Right ventricle myocardium inferior (tissue), 1 donor: ENCODE measurements at places on chromosomes 2 and 18. TPM values are rescaled to one million over a fixed set of nuclear protein-coding genes. Genes with fewer than 3 reads are reported as not detected.

The SLC11A1 gene
- total RNA-seq, result 5.4 TPM

The UPP2 gene
- total RNA-seq, result not detected

The MATN3 gene
- total RNA-seq, result 0.19 TPM

The ERICH2 gene
- total RNA-seq, result not detected

The BCL2L11 gene
- 9.1 TPM for total RNA-seq

The LAMA3 gene
- 4.1 TPM for total RNA-seq

The PLGLB1 gene
- total RNA-seq, result 1.4 TPM

The APOB gene
- 12.5 TPM for total RNA-seq

The ANKRD53 gene
- total RNA-seq, result 0.54 TPM

The PROKR1 gene
- total RNA-seq, result not detected

The RNF125 gene
- 5.6 TPM for total RNA-seq

The SERPINB11 gene
- total RNA-seq, result not detected

The SH2D6 gene
- total RNA-seq, result not detected

The GPR35 gene
- 2.2 TPM for total RNA-seq

The SULT1C2 gene
- total RNA-seq, result 0.87 TPM

The ABCG5 gene
- not detected for total RNA-seq

The EML6 gene
- total RNA-seq, result 0.16 TPM

The ARHGAP28 gene
- total RNA-seq, result 1.1 TPM

The UGT1A4 gene
- not detected for total RNA-seq

The EPAS1 gene
- 205 TPM for total RNA-seq

The PTPRM gene
- 102 TPM for total RNA-seq

The PCARE gene
- total RNA-seq, result 0.51 TPM

The RGPD4 gene
- total RNA-seq, result 0.05 TPM

The SUCLG1 gene
- 309 TPM for total RNA-seq

The IL18R1 gene
- 1.0 TPM for total RNA-seq
